ENCODE measurements at places on chromosomes 7 and 10.

DNA sequence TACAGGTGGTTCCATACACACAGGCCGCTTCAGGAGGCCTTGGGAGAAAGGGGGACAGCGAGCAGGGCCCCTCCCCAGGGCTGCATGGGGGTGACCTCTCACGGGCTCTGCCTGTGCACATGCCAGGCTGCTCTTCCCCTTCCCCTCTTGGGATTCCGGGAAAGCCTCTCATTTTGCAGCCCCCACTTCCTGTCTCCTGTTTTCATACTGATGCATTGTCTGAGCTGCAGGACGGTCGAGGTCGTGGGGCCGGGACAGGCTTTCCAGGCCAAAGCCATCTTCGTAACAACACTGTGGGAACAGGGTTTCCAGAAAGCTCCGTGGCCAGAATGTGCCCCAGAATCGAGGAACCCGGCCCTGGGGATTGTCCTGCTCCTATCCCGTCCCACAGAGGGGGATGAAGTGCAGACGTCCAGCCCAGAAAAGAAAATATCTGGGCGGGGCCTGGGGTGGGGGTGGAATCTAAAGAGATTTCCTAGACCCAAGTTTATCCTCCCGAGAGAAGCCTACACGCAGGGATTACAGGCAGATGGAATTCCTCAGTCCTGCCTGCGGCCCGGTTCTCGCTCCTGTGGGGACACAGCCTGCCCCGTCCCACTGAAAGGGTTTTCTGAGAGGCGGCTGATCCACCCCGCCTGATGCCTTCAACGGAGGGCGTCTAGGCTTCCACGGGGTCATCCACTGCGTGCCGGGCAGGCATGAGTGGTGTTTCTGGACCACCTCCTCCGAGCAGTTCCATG lies 29.5 kb upstream of the DNAAF5 start:
- DNase-seq, result no peak

DNA sequence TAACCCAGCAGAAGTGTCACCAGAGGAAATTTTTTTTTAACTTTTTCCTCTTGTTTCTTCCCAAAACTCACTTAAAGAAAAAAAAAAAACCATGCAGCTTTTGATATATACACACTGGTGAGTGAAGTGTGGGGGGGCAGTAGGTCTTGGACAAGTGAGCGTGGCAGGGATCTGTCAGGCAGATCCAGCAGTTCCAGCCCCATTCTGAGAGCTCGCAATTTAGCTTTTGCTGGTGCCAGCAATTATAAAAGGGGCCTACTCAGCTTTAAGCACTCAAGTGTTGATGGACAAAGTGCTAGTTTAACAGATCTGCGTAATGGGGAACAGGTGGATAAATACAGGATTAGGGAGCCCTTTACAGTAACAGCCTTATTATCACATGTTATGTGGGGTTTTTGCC lies 619.2 kb upstream of the GALNT17 start:
- DNase-seq, result no peak

GRCh38 chr7:38829488-38830165 lies 79.4 kb downstream of the VPS41 start:
- no peak for DNase-seq

- no peak for DNase-seq
Measured at GRCh38 chr10:49056356-49056755, 59.0 kb downstream of the VSTM4 start.

DNA sequence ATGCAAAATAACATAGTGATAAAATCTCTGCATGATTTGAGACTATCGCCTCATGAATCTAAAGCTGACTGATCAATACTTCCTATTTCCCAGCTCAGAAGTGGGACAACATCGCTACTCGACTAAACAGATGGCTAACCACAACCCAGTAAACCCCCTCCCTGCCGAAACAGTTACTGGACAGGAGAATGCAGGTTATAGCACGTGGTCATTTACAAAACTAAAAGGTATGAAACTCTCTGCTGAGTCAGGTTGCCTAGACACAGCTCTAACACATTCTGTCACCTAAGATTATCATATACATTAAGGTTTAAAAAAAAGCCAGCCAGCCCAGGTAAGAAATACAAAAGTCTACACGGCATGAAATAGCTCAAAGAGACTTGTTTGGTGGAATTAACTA lies 64.0 kb downstream of the CTBP2 start:
- no peak for DNase-seq

GRCh38 chr7:55432939-55433784 lies 68.0 kb downstream of the LANCL2 start:
- no peak for DNase-seq

DNA sequence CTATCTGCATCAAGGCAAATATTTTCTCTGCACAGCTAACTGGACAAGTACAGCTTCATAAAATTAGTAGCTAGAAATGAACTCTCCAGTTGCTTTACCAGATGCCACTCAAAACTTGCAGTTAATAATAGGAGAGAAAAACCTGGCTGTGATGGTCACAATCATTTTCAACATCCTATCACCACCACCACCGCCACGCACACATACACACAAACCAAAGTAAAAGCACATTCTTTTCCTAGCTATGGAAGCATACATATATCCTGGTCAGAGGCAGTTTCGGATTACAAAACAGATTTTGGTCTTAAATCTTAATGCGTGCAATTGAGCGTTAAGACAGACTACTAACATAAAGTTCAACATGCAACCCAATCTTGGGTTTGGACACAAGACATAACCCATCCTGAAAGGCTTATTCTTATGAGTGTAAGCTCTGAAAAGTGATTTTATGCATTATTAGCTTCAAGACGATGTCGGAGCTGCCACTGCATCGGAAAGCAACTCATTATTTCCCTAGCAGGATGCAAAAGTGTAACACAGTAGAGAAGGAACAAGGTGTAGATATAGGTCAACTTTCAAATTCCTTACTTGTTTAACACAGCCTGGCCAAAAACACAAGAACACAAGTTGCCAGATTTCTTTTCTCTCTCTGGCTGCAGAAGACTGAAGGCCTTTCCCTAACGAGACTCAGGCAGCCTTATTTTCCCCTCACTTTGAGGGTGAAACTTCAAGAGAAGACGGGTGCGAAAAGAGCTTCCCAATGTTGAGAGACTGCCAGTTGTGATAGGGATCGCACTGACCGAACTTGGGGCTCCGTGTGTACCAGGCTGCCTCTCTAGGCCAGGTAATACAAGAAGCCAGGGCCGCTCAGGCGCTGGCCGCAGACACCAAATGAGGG lies 1.2 kb downstream of the CACUL1 start:
- no peak for DNase-seq

DNA sequence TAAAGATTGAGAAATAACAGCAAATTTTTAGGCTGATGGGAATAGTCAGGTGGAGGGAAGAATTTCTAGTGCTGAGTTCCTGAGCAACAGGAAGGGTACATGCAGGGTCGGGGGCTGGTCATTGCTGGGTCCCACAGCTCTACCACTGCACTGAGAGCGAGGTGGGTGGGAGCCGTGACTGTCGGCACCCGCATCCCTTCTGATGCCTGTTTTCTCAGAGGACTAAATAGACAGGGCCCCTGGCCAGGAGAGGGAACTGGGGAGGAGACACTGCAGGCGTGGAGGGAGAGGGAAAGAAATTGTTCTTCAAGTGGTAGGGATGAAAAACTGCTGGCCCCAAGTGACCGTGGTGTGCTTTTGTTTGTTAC lies 7.3 kb downstream of the GTPBP4 start:
- no peak for DNase-seq

GRCh38 chr10:116059320-116059719 lies 213.7 kb downstream of the GFRA1 start:
- no peak for DNase-seq

DNA sequence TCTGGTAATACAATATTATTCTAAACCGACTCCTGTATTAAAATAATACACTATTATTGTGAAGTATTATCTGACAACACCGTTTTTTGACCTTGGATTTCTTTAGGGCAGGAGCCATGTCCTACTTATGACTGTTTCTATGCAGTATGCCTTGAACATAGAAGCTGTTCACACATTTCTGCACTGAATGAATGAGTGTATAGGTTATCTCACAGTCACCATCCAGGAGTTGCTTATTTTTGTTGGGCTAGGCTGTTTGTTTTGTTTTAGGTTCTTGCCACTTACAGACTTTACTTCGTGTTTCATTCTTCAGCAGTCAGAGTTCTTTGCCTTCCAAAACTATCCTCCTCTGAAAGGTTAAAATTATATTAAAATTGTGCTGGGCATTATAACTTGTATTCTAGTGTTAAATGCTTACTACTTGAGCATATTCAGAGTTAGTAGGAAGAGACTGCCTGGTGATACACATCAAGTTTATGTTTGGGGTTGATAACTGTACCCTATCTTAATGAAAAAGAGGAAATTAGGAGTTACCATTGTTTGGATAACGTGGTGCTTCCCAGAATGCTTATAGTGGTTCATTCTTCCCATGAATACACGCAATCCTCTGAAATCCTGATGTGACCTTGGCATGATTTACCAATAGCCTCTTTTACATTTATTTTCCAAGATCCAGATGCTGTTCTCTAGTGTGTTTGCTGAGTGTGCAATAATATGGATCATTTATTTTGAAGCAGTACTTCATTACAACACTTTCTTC lies 1.7 kb downstream of the RALA start:
- no peak for DNase-seq

- no peak for DNase-seq
Measured at GRCh38 chr7:25006276-25006675, 26.3 kb upstream of the OSBPL3 start.

DNA sequence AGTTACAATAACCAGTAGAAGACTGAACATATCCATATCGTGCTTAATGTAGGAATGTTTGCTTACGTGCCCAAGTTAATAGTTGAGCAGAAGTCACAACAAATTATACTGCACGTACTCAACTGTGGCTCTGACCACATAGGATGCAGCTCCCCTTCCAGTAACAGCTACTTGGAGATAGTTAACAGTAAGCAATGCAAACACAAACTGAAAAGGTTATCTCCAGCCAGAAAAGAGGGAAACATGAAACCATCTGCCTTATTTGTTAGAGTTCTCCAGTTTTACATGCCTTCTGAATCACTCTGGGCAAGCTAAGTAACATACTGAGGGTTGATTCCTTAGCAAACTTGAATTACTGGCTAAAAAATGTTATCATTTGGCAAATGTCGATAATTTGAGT lies 9.8 kb downstream of the DHX32 start:
- DNase-seq, result no peak

- DNase-seq, result no peak
Measured at GRCh38 chr10:123909866-123910265, 18.3 kb upstream of the CPXM2 start.

- no peak for DNase-seq
Measured at GRCh38 chr10:12559578-12560178, 210.3 kb downstream of the CAMK1D start.

DNA sequence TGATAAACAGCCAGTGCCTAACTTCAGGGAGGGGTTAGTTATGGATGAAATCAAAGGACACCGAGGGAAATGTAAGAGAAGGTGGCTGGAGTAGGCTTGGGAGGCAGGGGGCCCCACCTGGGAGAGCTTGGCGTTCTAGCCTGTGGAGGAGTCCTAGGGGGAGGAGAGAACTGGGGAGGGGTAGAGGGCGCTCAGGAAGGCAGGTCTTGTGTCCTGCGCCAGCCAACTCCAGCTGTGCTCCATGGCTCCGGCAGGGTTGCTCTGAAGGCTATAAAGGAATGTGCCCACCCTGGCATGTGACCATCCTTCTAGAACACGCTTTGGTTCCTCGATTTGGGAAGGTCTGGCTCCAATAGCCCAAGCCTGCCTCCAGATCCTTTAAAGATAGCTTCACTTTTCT lies 96.3 kb downstream of the SEC61G start:
- no peak for DNase-seq
